ENCODE measurements at places on chromosomes 16 and 17.

DNA sequence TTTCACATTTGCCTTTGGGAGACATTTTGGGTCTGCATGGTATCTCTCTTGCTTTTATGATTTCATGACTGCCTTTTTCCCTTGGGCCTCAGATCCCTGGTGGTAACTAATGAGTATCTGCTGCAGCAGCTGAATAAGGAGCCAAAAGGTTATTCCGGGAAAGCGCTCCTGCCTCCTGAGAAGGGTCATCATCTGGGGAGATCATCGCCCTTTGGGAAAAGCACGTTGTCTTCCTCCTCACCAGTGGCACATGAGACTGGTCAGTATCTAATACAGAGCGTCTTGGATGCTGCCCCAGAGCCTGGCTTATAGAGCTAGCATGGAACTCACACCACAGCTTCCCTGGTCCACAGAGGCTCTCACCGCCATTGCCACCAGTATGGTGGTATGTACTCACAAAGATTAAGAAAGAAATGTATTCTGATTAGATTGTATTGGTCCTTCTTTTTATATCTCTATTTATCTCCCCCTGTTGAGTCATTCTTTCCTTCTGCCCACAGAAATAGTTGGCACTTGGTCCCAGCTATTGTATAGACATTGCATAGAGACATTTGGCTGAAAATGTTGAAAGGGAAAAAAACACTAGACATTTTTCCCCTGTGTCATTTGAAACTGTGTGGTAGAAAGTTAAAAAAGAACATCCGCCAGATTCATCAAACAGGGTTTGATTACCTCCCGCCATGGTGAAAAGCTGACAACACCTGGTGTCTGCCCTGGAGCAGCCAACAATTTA, 8.4 kb downstream of the TPPP3 start:
- no peak for DNase-seq

DNA sequence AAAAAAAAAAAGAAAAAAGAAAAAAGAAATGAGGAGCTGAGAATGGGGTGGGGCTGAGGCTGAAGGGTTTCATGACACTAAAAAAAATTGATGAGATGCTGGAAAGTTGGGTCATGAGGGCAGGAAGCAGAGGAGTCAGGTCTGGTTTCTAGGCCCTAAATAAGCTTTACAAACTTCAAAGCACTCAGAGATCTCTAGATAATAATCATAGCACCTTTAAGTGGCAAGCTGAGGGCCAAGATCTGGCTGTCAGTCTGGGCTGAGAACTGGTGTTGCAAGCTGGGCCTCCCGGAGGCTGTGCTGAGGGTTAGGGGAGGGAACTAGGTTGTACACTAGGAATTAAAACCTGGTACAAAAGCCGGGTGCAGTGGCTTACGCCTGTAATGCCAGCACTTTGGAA, 6.4 kb downstream of the ZNF764 start:
- no peak for DNase-seq

- DNase-seq, result no peak
Observed at GRCh38 chr16:88005181-88005581, 53.9 kb downstream of the BANP start.

GRCh38 chr16:55329791-55330428, 5.9 kb downstream of the IRX6 start:
- DNase-seq, result no peak

DNA sequence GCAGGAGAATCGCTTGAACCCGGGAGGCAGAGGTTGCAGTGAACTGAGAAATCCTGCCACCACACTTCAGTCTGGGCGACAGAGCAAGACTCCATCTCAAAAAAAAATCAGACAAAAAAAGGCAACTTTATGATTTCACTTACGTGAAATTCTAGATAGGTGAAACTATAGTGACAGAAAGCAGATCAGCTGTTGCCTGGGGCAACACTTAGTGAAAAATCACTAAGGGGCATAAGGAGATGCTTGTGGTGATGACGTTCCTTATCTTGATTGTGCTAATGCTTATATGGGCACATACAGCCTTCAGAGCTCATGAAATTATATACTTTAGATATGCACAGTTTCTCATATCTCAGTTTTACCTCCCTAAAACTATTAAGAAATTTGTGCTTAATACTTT, 41.6 kb upstream of the SLC5A10 start:
- no peak for DNase-seq

- no peak for DNase-seq
Observed at GRCh38 chr16:78597809-78598570, 498.5 kb downstream of the WWOX start.

DNA sequence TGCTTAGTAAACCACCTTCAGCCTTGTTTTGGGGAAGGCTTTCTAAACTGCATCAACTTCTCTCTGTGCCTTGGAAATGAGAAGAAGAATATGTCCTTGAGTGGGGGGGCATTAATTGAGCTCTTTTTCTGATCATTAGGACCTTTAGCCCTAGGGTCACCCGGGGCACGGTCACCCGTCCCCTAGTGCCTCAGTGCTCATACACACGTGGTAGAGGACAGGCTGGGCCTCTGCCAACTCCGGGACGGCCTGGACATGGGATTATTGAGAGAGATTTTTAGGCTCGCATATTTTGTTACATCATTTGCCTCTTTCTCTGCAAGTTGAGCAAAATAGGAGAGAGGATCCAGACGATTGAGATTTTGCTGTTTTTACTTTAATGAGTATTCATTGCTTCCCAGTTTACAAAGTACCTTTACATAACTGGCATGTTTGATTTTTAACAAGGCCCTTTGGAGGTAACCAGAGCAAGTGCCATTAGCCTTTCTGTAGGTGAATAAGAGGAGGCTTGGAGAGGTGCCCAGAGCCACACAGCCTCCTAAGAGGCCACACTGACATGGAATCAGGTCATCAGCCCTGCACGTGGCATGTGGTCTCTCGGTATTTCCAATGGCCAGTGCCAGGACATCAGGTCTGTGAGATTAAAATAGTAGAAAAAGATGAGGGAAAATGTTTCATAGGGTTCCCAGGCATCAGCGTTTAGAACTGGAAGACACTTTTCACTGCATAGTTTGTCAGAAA, 11.1 kb downstream of the PMM2 start:
- DNase-seq, result no peak

DNA sequence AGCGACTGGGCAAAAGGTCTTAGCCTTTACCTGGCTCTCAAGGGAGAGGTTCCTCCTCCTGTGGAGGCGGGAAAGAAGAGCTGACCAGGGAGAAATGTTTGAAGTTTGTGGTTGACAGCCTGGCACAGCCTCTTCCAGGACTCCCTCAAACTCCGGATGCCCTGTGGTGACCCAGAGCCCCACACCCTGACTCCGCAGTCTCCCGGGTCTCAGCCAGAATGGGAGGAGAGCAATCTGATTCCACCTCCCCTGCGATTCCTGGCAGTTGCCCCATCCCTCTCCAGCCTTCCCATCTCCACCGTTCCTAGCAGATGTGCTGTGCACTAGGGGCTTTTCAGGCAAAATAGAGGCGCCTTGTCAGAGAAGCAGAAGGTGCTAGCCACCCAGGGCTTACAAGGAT, 5.5 kb upstream of the DNAI2 start:
- DNase-seq, result no peak

- no peak for DNase-seq
Observed at GRCh38 chr17:39238311-39238972, 12.7 kb upstream of the STAC2 start.

DNA sequence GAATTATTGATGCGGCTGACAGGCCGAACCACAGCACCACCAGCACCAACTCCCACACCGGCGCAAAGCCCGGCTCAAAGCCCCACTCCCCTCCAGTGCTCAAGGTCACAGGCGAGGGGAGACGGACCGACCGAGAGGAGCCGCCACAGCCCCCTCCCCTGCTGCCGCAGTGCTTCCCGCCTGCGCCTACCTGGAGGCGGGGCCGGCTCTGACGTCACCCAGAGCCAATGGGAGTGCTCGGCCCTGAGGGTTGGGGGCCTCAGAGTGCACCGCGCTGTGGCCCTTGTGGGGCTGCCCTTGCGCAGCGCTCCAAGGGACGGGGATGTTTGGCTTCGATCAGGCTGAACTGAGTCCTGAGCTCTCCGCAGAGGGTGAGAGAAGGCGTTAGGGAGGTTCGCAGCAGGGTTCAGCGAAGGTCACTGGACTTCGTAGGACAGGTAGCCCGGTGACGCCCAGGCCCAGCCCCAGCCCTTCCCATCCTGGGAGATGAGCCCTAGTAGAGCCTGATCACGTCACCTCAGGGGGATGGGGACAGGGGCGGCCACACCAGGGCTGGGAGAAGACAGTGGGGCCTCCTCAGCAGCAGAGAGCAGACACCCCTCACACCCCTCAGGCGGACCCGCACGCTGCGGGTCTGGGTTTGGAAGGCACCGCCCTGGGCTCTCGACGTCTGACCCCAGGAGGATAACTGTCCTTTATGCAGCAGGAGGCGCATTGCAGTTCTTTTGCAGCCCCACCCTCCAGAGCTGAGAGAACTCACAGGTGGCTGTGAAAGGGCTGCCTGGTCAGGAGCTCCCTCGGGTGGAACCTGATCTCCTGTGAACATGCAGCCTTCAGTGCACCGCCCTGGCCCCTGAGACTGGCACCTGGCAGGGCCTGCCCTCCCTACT, 1.5 kb downstream of the NDRG4 start:
- DNase-seq, result no peak

DNA sequence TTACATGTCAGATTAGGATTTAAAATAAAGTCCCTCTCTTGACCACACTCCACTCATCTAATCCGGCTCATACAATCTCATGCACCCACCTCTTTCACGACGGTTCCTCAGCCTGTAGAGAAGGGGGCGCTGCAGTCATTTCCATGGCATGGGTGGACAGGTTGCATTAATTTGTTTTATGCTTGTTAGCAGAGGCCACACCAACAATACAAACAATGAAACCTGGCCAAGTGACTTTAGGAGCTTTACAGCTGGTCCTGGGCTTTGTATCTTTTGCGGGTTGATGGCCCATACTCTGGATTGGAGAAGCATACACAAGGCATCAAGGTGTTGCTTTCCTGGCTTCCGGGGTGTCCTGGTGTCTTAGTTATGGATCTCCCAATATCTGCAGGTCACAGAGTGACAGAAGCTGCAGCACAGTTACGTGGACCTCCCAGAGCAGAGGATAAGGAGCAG, 9.7 kb upstream of the SNF8 start:
- no peak for DNase-seq

All from astrocyte of the cerebellum (primary cell).